ENCODE measurements at places on chromosomes 11 and 22.
A peak's percentile ranks its signal among the peaks of the same experiment; 100 is the strongest.

GRCh38 chr22:50731811-50732624 lies 6.0 kb upstream of the ACR start:
- no peak for DNase-seq

GRCh38 chr11:103035791-103036434 lies 56.0 kb downstream of the DCUN1D5 start:
- no peak for DNase-seq

- DNase-seq = no peak
Observed at GRCh38 chr11:36126678-36127077, 162.5 kb downstream of the COMMD9 start.

DNA sequence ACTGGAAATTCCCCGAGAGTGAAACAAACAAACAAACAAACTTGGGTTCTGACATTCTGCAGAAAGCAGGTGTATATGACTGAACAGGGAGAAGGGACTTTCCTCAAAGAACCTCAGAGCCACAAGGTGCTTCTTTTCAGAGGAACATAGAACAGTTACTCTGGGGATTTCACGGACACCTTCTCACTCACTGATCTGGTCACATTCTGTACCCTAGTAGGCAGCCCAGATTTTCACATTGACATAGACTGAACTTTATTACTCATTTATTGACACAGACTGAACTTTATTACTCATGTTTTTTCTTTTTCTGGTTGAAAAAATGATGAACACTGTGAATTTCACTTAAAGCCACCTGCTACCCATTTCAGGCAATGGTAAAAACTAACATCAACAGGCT lies 263.0 kb downstream of the OPCML start:
- no peak for DNase-seq

DNA sequence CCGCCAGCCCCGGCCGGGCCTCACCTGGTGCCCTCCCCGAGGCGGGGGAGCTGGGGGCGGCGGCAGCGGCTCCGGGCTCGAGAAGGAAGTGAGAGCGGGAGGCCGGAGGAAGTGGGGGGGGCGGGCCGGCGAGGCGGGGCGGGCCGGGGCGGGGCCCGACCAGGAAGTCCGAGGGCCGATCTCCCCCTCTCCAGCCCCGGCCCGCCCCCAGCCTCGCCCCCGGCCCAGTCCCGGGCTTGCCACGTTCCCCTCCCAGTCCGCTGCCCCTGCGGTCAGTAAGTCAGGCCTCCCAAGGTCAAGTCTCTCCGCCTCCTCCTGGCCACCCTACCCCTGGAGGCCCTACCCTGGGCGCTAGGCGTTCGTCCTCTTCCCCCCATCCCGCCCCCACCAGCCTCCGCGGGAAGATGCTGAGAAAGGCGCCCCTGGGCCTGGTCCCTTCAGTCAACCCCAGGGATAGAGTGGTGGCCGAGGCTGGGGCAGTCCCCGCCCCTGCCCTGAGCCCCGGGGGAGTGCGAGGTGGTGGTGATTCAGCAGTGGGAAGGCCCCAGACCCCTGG lies at the start of gene RHOG:
Gene RHOG, minus strand, starts transcription at position 90 of the 556 bp plus-strand sequence. CDS start 12,821 bp downstream, outside the sequence.
- peak; percentile 85 for DNase-seq

- DNase-seq = no peak
Observed at GRCh38 chr11:44621784-44622183, 56.3 kb downstream of the CD82 start.

DNA sequence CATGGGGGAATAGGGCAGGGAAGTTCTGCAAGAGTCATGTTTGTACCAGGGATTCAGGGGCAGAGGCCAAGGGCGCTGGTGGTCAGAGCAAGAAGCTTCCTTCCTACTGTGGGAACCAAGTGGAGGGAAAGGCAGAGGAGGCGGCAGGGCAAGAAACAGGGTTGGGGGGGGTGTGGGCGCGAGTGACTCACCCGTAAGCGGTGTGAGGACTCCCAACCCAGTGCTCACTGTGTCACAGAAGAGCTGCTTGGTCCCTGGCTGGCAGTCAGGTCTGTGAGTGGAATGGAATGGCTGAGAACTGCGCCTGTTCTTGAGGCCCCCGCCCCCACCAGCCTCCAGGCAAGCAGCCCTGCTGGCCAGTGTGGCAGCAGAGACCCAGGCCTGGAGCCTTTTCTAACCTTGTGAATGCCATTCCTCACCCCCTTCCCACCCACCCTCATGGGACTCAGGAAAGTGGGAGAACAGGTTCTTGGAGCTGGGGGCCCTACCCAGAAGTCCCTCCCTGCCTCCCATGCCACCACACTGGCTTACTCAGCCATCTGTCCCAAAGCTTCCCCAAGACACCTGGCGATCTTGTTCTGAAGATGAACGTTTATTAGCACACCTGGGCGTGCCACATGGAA lies 4.7 kb downstream of the LRRC10B start:
- no peak for DNase-seq

GRCh38 chr22:48937032-48937639 lies 890.5 kb downstream of the BRD1 start:
- no peak for DNase-seq

- DNase-seq = no peak
Observed at GRCh38 chr11:134560066-134560465, 148.0 kb upstream of the B3GAT1 start.

DNA sequence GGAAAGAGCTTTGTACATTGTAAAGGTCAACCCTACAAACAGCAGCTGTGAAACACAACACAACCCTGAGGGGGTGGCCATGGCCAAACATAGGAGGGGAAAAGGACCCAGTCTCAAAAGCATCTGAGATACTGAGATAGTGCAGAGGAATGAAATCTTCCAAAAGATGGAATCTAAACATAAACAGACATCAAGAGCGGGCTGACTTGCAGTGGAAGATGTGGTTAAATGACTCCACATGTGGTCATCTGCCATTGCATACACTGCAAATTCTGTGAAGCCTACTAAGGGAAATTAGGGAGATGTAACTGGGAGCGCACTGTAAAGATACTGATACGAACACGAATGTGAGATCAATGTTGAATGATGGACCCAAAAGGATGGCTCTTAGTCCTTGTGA lies 22.0 kb downstream of the BDNF start:
- no peak for DNase-seq

DNA sequence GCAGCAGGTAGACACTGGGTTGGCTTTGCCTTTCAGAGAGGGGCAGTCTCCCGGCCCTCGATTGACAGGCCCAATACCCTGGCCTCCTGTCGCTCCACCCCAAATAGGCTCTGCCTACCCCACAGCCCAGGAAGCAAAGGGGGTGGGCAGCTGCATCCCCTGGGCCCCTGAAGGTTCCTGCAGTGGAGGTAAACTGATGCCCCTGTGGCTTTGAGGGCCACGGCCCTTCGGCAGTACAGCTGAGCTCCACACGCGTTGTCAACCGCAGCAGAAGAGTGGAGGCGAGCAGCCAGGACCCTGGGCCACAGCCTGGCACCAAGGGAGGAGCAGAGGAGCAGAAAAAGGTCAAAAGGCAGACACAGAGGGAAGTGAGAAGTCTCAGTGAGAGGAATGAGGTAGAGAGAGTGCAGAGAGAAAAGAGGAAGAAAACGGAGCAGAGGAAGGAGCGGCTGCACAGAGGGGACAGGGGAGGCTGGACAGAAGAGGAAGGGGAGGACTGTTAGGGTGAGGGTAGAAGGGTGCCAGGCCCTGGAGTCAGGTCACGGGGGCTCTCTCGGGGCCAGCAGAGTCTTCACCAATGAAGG lies 64.0 kb downstream of the SLC22A12 start:
- DNase-seq = no peak

GRCh38 chr11:114762408-114762807 lies 84.1 kb downstream of the NXPE2 start:
- DNase-seq = no peak

DNA sequence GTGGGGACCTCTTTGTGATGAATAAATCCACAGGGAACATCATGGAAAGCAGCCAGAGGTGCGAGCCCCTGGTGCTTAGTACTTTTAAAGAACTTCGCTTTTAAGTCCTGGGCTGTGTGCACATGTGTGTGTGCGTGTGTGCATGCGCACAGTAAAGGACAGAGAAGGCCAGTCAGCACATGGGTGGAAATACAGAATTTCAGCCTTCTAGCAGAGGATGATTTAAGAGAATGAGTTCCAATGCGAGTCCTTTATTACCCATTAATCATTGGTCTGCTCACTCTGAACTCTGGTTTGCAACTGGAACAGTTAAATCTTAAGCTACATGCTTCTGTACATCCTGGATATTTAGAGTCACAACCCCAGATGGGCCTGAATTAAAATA lies 18.9 kb downstream of the TEAD1 start:
- no peak for DNase-seq

- DNase-seq = no peak
Observed at GRCh38 chr11:68457898-68458249, 2.7 kb upstream of the PPP6R3 start.

- no peak for DNase-seq
Observed at GRCh38 chr11:119529936-119530335, 107.0 kb upstream of the THY1 start.

DNA sequence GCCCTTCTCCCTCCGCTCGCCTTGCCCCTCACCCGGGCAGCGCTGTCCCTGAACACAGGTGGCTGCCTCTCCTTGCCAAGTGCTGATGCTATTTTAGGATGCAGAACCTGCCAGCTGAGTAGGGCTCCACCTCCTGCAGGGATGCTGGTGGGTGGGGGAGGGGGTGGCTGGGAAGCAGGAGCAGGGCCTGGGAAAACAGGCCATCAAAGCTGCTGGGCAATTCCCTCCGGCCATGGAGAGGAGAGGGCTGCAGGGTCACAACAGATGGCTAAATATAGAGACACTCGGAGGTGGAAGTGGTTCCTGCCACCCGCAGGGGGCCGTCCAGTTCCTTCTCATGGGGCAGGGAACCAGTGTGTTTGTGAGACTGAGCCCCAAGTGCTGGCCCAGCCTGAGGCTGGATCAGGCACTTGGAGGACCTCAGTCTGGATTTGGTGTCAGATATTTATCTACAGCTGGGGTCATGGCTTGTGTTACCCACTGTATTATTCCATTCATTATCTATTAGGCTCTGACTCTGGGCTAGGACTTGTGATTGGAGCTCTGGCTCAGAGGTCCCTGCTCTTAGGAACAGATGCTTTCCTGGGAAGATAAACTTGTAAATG lies 59.6 kb downstream of the LRRC32 start:
- no peak for DNase-seq

GRCh38 chr22:49909476-49910205 lies 8.6 kb downstream of the ALG12 start:
- no peak for DNase-seq

DNA sequence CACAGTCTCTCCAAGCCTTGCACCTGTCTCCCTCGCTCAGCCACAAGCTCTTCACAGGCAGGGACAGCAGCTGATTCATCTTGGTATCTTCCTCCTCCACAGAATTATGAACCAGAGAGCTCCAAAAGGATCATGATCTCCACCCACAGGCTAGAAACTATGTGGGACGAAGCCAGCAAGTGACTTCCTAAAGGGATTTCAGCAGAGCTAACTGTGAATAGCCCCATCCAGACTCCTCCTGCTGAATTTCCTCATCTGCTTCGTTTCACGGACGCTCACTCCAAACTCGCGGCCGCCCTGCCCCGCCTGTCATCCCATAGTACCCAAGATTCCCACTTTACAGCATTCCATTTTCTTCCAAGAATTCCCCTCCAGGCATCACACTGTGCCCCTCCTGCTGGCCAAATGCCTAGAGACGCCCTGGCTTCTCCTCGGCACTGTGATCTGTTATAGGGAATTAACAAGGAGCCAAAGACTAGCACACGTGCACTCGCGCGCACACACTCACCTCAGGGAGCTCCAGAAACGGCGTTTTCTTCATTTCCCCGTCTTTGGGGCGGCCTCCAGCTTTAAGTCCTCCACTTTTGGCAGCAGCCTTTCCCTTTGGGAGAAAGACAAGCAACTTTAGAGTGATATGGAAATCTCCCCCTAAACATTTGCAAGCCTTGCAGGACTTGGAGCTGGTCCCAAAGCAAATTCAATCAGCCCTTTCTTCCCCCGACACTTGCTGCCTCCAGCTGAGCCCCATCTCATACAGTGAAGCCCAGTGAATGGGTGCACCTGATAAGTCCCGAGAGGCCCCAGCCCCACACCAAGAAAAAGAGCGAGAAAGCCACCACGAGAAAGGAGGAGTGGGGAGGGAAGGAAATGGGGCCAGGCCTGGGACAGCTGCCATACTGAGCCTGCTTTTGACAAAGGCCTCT lies 35.5 kb downstream of the SPATA19 start:
- DNase-seq = no peak

DNA sequence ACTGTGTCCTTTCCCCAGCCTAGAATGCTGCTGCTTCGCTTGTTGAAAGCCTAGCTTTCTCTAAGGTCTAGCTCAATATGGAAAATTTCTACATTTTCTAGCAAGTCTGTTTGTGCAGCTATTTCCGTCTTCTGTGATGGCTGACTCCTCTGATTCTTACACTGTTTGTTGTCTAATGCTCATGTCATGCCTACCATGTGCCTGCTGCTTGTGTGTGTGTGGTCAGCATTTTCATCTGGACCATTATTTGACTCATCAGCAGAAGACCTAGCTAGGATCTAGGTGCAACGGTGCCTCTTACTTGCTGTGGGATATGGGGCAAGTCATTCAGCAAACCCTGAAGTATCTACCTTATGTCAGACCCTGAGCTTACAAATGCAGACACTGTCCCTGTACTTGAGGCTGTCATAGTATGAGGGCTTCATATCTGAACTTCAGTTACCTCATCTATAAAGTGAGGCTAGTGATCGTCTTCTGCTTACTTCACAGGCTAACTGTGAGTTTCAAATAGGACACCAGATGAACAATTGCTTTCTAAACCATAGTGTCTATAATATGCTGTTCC lies 86.5 kb upstream of the MYO18B start:
- no peak for DNase-seq

DNA sequence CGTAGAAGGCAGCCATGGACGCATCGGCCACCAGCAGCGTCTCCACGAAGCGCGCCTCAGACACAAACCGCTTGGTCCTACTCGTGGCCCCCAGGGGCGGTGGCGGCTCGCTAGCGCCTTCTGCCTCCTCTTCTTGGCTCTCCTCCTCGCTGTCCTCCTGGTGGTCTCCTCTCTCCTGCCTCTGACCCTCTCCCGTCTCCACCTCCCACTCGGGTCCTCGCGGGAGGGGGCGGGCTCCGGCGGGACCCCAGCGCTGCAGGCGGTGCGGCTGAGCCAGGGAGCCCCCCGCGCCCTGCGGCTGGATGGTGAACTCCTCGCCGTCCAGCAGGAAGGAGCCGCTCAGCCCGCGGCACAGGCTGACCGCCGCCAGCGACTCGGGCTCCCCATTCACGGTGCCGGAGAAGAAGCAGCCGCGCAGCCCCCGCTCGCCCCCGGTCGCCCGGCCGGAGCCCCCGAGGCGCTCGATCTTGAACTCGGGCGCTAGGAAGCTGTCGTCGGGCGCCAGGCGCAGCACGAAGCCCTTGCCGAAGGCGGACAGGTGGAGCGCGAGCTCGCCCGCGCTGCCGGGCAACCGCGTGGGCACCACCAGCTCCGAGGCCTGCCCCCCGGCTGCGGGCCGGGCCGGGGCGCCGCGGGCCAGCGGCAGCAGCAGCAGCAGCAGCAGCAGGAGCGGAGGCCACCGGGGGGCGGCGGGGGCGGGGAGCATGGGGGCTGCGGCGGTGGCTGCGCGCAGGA lies 661 bp downstream of the ADAMTS8 start:
- no peak for DNase-seq

- no peak for DNase-seq
Observed at GRCh38 chr22:49948958-49949913, 11.3 kb upstream of the PIM3 start.

GRCh38 chr11:17010851-17011420 lies 3.3 kb downstream of the PLEKHA7 start:
- DNase-seq = no peak

Measured in esophagus squamous epithelium (tissue), 5 donors.